ENCODE measurements at places on chromosomes 6 and 20. TPM values are rescaled to one million over a fixed set of nuclear protein-coding genes. Genes with fewer than 3 reads are reported as not detected.
A peak's percentile ranks its signal among the peaks of the same experiment; 100 is the strongest.

GRCh38 chr20:56400001-56400640 is 7.7 kb downstream of the CSTF1 start:
- DNase-seq, result peak; percentile 76

CASP8AP2 gene
- 38.2 TPM for total RNA-seq

- peak; percentile 14 for DNase-seq
Observed at GRCh38 chr6:104995989-104996617, 39.2 kb downstream of the LIN28B start.

NNAT gene
- total RNA-seq, result not detected

All from A673 (cell line).